Activated T-helper 2 cell treated with anti-CD3 and anti-CD28 coated beads, Interferon-gamma antibody, Interleukin-2, Interleukin-4, amounts not matched to agents 10 μg/mL and 5 μg/mL and 100 μg/mL, durations not matched to agents 14 hours and 24 hours and 36 hours (primary cell): ENCODE measurements at places on chromosomes 6 and 20. TPM values are rescaled to one million over a fixed set of nuclear protein-coding genes. Genes with fewer than 3 reads are reported as not detected.

The LTB gene
- 16.3 and 16.6 TPM in 2 replicates for total RNA-seq

The MRAP2 gene
- 0.07 TPM in 1 of 2 replicates, not detected in the other for total RNA-seq

The SNRNP48 gene
- total RNA-seq = 16.8 and 17.7 TPM in 2 replicates

The CDKN1A gene
- 43.9 and 45.3 TPM in 2 replicates for total RNA-seq

The TP53TG5 gene
- total RNA-seq = not detected in 2 replicates

The XKR7 gene
- not detected in 2 replicates for total RNA-seq
